ENCODE measurements at places on chromosomes 3 and 15.

DNA sequence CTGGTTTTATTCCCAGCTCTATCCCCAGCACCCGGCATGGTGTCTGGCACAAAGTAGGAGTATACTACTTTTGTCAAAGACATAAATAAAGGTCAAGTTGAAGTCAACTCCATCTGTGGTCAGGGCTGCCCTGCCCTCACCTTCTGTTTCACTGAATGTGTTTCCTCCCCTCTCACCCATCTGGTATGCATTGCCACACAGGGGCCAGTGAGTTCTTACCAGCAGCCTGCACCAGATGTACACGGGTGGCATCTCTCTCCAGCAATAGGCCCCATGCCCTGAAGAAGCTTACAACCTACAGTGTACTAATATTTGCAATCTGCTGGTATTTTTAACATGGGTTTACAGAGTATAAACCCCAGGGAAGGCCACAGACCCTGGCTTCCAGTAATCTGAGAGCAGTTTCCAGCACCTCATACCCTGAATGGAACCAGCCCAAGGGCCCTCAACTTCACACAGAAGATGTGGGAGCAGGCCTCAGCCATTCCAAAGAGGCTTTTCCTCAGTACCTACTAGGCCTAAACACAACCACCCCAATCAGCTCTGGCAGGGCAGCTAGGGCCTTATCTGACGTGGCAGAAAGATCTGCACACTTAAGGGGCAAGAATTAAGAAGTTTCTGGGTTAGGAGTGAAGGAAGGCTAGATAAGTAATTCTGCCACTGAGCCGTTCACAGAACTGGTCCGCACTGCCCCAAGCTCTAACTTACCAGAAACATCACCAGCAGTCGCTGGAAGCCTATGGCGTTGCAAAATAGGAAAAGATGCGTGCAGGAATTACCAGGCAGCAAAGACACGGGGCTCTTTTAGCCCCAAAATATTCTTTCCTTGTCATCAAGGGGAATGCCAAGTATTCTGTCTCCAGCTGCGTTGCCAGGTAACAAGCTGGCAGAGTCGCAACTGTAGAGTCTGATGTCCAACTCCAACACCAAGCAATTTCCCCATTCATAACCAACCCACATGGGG lies 2.1 kb downstream of the IDH2 start:
- DNase-seq, result peak; percentile 48

DNA sequence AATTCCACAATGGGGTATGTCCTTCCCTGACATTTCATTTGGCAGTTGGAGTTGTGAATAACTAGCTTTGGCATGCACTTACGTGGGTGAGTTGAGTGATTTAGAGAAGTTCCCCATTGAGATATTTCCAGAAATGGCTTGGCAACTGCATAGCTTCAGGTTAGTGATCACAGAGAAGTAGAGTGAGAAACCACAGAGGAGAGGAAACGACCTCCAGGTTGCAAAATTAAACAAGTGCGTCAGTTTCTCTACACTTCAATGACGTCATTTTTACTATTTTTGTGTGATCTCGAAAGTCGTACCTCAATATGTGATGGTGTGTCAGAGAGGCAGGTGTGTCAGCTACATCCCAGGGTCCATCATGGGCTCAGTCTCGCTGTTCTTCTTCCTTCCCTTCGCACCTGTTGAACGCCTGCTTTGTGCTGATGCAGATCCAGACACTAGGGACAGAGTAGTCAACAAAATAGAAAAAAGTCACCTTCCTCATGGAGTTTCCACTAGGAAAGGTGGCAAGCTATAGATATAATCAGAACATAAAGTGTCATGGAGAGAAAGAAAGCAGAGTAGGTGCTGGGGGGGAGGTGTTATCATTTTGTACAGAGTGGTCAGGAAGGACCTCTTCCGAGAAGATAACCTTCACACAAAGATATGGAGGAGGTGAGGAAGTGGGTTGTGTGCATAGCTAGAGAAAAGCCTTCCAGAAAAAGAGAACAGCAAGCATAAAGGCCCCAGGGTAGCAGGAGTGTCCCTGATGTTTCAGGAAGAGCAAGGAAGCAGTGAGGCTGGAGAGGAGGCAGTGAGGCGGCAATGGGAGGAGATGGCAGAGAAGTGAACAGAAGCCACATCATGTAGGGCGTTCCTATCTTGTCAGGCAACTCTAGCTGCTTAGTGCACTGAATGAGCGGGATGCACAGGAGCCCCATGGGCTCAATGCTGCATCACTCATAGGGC lies 75.6 kb downstream of the MCTP2 start:
- DNase-seq, result peak; percentile 81

DNA sequence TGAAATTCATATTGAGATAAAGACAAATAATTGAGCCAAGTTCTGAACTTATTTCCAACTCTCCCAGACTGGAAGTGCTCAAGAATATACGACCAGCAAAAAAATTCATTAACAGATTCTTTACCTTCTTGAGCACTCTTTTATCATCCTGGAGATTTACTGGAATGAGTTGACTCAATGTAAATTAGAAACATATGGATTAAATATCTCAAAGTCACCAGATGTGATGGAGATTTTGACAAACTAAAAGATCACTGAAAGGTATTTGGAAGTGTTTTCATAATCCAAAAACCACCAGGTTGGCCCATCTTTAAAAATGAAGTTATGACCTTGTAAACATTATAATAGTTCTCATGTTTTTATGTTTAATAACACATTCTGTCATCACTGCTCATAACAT lies 433.2 kb upstream of the RASGRP1 start:
- DNase-seq, result peak; percentile 84

DNA sequence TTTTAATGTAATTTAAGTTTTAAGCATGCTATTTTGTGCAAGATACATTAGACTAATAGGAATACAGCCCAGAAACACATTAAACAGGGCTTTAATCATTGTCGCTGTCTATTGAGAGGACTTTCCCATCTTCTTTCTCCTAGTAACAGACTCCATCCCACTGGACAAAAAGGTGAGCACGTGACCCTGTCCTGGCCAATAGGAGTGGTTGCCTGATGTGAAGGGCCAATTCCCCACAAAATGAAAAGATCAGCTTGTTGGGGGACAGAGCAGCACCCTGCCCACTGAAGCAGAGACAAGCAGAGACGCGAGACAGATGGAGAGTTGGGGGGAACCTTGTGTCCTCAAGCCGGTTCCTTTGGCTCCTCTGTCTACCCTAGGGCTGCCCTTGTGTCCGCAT lies 21.2 kb downstream of the CRYGS start:
- no peak for DNase-seq

DNA sequence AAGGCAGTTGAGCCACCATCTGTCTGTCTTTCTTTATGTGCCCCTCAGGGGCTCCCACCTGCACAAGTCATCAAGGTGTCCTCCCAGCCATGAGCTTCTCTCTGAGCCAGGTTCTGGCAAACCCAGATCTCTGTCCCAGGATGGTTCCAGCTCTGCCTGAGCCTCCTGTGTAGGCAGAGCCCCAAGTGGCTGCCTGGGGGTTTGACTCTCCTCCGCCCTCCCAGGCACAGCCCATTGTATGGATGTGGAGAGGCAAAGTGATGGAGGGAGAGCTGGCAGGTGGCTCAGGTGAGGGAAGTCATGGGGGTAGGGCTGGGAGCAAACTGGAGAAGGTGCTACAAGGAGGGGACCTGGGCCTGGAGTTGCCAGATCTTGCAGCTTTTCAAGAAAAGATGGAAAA lies 56.9 kb downstream of the GRIP2 start:
- DNase-seq, result no peak
